ENCODE measurements at places on chromosomes 1 and 21. TPM values are rescaled to one million over a fixed set of nuclear protein-coding genes. Genes with fewer than 3 reads are reported as not detected.

DNA sequence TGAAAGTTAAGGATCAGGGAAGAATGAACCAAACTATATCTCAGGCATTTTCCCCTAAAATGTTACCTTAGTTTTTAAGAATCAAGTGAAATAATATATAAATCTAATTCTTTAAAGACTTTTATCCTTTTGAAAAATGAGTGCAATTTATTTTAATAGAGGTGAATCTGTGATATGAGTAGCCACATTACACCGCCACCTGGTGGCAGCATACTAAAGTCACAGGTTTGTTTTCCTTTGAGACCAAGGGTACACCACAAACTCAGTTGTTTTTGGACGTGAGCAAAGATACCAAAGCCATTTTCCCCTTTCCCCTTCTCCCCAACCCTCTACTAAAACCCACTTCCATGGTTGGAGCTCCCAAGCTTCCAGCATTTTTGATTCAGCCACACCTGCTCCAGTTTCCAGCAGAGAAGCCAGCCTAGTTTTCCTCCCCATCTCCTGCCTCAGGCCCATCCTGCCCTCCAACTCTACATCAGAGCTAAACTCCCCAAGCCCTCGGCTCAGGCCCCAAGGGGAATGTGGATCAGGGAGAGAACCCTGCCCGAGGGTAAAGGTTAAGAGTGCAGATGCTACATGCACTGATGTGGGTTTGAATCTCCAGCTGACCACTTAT lies 22.9 kb upstream of the LDLRAP1 start:
- peak; percentile 39 for DNase-seq

- DNase-seq = no peak
These were observed 17.5 kb downstream of the MAN1C1 start for GRCh38 chr1:25634066-25634465.

DNA sequence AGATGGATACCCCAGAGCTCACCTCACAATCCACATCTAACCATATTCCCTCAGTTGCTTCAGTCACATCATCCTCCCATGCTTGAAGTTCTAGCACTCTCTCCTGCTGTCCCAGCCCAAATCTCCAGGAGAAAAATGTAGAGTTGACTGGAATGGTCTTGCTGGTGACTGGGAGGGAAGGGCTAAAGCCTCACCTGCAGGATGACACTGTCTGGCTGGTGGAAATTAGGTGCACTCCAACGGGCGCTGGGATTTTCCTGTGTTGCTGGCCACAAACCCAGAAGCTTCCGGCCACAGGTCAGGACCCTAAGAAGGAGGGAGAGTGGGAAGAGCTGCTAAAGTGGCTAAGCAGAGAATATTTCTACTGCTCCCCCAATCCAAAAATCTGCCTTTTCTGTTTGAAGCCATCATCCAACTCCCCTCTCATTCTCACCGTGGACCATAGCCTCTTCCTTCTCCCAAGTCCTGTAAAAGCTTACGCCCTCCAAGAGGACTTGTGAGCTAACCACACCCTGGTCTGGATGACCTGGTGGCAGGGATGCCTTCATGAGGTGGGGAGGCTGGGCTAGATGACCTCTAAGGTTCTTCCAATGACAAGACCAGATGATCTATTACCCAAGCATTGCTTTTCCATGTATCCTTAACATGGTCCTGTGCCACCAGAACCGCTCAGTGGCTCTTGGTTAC lies 37.5 kb upstream of the PPP1R15B start:
- DNase-seq = no peak

DNA sequence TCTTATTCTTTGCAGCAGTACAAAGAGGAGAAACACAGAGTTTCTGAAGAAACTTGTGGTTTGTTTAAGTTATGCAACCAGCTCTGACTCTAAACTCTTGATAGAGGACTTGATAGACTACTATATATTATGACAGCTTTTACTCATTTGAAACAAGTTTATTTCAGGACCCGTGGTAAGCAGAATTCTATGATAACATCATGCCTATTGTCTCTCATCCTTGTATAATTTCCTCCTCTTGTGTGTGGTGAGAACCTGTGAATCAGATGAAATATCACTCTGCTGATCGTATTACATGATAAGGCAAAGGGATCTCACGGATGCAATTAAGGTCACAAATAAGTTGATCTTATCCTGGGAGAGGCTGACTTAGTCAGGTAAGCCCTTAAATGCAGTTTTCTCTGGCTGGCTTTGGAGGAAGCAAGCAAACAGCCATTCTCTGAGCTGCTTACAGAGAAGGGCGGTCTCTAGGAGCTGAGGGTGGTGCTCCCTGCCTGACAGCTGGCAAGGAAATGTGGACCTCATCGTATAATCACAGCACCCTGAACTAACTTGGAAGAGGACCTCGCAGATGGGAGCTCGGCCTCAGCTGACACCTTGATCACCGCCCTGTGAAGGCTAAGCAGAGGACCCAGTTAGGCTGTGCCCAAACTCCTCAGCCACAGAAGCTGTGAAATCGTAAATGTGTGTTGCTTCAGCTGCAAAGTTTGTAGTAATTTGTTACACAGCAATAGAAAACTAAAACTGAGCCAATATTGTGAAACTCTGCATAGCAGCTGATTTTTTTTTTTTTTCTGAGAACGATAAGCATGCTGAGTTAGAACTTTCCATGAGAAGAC lies 151.1 kb upstream of the DPT start:
- no peak for DNase-seq

DNA sequence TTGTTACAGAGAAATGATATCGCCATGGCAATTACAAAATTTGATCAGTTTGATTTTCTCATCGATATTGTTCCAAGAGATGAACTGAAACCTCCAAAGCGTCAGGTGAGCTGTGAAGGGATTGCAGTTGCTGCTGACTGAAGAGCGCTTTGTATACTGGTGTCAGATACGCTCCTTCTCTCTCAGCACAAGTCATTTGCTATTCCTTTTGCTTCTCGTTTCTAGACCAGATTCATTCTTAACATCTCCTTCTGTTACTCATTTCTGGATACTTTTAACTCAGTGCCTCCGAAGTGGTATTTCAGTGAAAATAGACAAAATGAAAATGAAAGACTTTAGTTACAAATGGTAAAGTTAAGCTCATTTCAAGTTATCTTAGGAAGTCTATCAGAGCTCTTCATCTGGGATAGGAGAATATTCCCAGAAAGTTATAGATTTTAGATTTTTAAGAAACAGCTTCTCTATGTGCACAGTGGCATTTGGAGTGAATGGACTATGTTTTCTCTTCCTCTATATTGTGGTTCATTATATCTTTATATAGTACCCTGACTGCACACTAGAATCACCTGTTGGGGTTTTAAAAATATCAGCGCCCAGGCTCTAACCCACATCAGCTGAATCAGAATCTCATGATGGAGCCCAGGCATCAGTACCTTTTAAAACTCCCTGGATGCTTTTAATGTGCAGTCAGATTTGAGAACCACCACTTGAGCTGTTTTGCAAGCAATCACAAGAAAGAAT lies 30.3 kb upstream of the KCNQ4 start:
- no peak for DNase-seq

The AMY2A gene
- not detected for polyA plus RNA-seq

The IFNLR1 gene
- polyA plus RNA-seq = not detected

The ITGB2 gene
- polyA plus RNA-seq = not detected

Data from AG04450 (cell line).